ENCODE measurements at places on chromosomes 6 and 20. TPM values are rescaled to one million over a fixed set of nuclear protein-coding genes. Genes with fewer than 3 reads are reported as not detected.

MUC22 gene
- not detected for total RNA-seq

AHCY gene
- 83.2 TPM for total RNA-seq

ATAT1 gene
- total RNA-seq = 6.7 TPM

RNF39 gene
- 0.65 TPM for total RNA-seq

ME1 gene
- total RNA-seq = 9.0 TPM

FRK gene
- 5.1 TPM for total RNA-seq

SLA2 gene
- not detected for total RNA-seq

APCDD1L gene
- 1.5 TPM for total RNA-seq

STMND1 gene
- not detected for total RNA-seq

PKIB gene
- 2.4 TPM for total RNA-seq

SAPCD1 gene
- 0.79 TPM for total RNA-seq

CAGE1 gene
- 0.22 TPM for total RNA-seq

ACOT8 gene
- total RNA-seq = 38.5 TPM

MUC21 gene
- not detected for total RNA-seq

CGAS gene
- 2.3 TPM for total RNA-seq

THEMIS gene
- not detected for total RNA-seq

CAPN11 gene
- not detected for total RNA-seq

OPRL1 gene
- total RNA-seq = 1.3 TPM

SEMG1 gene
- total RNA-seq = not detected

TUBB2A gene
- total RNA-seq = 55.4 TPM
